ENCODE measurements at places on chromosomes 6 and 20. TPM values are rescaled to one million over a fixed set of nuclear protein-coding genes. Genes with fewer than 3 reads are reported as not detected.

- DNase-seq = no peak
These were observed 25.8 kb downstream of the HLA-A start for GRCh38 chr6:29968130-29968529.

RAET1L gene
- not detected for total RNA-seq

- DNase-seq = no peak
These were observed 44.1 kb upstream of the FNDC1 start for GRCh38 chr6:159125014-159125609.

DNA sequence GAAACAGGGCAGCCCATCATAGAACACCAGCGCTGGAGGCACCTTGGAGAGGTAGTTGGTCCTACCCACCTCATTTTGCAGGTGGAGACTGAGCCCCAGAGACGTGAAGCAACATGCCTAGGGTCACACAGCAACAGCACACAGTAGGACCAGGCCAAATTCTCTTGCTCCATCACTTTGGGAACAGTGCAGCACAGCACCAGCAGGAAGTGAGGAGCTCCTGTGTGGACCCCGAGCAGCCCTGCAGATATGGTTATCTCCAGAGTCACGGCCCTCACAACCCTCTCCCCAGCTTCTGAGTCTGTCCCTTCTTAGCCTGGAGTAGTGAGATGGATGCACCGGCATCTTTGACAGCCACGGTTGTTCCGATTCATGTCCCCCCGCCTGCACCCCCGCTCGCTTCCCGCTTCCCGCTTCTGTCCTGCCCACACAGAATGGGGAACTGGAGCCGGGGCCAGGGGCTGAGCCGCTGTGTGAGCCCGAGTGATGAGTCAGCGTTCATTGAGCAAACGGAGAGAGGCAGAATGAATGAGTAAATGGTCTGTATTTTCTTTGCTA, 72.6 kb upstream of the DUSP22 start:
- DNase-seq = no peak

DNA sequence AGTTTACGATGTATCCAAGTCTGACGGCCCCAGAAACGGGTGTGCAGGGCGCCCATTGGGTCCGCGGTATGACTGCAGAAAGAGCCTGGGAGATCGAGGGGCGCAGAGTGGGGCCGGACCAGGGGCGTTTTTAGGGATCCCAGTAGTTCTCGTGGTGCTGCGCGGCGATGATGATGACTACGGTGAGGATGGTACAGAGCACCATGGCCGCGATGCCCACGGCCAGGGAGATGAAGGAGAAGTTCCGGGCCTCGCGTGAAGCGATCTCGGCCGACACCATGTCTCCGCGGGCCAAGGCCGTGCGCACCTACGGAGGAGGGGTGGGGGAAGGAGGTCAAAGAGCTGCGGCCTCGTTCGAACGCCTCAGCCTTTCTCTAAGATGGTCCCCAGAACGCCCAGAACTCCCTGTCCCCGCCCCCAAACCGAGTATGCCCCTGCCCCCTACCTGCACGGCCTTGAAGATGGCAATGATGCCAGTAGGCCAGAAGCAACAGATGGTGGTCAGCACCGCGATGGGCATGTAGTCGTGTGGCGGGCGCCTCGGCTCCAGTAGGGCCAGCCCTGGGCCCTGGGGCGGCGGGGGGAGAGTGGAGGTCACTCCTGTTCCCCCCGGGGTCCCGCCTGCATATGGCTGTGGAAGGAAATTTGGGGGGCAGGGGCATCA, 2.5 kb downstream of the PRRT1 start:
- no peak for DNase-seq

- no peak for DNase-seq
These were observed 104.0 kb upstream of the GPR6 start for GRCh38 chr6:109874086-109874485.

BEND6 gene
- not detected for total RNA-seq

CFAP61 gene
- not detected for total RNA-seq

DNA sequence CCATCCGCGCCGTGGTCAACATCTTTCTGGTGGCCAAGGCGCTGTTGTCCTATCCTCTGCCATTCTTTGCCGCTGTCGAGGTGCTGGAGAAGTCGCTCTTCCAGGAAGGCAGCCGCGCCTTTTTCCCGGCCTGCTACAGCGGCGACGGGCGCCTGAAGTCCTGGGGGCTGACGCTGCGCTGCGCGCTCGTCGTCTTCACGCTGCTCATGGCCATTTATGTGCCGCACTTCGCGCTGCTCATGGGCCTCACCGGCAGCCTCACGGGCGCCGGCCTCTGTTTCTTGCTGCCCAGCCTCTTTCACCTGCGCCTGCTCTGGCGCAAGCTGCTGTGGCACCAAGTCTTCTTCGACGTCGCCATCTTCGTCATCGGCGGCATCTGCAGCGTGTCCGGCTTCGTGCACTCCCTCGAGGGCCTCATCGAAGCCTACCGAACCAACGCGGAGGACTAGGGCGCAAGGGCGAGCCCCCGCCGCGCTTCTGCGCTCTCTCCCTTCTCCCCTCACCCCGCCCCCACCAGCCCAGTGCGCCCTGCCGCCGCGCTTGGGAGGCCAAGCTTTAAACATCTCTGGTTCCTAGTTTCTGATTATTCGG, 4.0 kb downstream of the SLC32A1 start:
- DNase-seq = no peak

GRCh38 chr6:53466257-53466656, 78.6 kb downstream of the GCLC start:
- DNase-seq = no peak

DNA sequence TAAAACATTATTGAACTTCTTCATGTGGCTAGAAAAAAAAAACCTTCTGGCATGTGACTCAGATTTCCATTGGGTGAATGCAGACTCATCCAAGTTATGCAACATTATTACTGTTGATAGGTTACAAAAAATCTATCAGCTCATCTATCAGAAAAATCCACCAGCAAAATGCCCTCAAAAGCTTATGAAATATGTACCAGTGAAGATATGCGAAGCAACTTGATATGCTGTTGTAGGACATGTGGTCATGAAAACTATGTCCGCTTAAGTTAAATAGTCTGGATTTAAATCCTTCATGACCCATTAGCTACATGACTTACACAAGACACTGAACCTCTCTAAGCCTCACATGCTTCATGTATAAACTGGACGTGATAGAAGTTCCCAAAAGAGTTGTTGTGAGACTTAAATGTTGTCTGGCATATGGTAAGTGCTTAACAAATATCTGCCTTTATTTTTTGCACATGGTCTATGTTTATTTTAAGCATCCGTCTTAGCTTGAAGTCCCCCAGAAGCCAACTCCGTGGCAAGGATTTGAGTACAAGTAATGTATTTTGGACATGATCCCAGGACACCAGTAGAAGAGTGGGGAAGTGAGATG, 12.5 kb upstream of the BFSP1 start:
- DNase-seq = no peak

DNA sequence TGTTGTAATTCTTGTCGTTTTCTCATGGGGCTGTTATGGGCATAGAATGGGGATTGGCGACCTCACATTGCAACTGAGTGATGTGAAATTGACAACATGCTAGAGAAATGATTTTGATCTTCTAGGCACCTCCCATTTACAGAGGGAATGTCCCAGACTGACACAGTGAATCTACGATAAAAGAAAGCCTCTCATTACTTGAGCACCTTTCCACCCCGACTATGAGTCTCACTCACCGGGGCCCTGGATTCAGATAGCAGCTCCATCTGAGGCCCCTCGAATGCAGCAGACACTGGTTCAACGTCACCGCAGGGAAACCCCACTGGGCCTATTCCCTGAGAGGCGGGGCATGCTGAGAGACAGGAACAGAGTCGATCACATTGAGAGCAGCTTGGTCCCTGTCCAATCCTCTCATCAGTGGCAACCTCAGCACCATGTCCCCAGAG, 49.1 kb downstream of the NFATC2 start:
- DNase-seq = no peak

Data from CD8-positive, alpha-beta memory T cell (primary cell).